ENCODE measurements at places on chromosomes 4 and X.

- no peak for DNase-seq
These were observed 225.9 kb upstream of the CASK start for GRCh38 chrX:42149281-42149680.

- DNase-seq: no peak
These were observed 224.4 kb downstream of the CLCN4 start for GRCh38 chrX:10381193-10381592.

DNA sequence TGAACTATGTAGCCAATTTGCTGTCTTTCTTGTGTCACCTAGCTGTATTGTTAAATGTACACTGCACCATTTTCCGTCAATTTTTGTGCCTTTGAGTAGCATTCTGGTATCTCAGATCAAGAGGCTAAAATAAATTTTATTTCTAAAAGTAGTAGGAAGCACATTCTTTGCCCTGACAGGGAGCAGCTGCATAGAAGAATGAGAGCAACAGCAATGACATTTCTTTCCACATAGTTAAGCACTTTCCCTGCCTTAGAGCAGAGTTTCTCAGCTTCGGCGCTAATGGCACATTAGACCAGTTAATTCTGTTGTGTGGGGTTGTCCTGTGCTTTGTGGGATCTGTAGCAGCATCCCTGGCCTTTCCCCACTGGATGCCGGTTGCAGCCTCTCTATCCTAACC, 173.9 kb downstream of the CHIC2 start:
- DNase-seq: no peak

GRCh38 chr4:107252571-107252970, 216.5 kb upstream of the DKK2 start:
- DNase-seq: no peak

GRCh38 chrX:129957241-129958082, 25.0 kb upstream of the BCORL1 start:
- no peak for DNase-seq

DNA sequence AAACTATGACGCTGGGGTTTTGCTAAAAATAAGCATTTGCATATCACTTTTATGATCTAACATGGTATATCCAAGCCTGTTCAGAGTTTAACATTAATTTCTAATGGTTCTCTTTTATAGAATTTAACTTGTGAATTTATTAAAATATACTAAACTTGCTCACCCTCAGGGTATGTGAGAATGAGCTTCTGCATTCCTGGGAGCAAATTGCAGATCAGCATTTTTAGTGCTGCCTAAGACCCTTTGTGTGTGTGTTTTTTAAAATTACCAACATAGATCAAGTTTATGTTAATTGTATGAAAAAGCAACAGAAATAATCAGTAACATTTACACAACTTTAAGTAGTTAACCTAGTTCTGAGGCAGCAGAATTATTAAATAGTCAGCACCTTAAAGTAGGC, 218.0 kb upstream of the AGA start:
- DNase-seq: no peak

- no peak for DNase-seq
These were observed 56.6 kb downstream of the LNX1 start for GRCh38 chr4:53534684-53535083.

GRCh38 chrX:45324941-45325340, 124.3 kb upstream of the DIPK2B start:
- no peak for DNase-seq

DNA sequence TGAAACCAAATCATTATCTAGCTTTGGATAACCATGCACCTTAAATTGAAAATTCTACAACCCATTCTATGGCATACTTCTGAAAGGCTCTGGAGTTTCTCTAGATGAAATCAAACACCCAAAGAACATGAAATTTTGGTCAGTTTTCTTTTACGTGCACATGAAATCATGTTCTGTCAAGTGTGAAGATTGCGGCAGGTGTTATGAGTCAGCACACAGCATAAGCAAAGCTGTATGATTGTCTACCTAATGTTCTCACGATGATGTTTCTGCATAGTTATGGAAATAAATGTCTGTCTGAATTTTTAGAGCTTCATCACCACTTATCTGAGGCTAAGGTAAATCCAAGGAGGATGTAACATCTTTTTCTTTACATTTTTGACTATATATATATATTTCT, 495.3 kb downstream of the IL1RAPL1 start:
- no peak for DNase-seq

GRCh38 chr4:77375866-77376607, 219.0 kb downstream of the CCNG2 start:
- DNase-seq: no peak

- no peak for DNase-seq
These were observed 43.5 kb downstream of the MAMLD1 start for GRCh38 chrX:150406596-150406995.

DNA sequence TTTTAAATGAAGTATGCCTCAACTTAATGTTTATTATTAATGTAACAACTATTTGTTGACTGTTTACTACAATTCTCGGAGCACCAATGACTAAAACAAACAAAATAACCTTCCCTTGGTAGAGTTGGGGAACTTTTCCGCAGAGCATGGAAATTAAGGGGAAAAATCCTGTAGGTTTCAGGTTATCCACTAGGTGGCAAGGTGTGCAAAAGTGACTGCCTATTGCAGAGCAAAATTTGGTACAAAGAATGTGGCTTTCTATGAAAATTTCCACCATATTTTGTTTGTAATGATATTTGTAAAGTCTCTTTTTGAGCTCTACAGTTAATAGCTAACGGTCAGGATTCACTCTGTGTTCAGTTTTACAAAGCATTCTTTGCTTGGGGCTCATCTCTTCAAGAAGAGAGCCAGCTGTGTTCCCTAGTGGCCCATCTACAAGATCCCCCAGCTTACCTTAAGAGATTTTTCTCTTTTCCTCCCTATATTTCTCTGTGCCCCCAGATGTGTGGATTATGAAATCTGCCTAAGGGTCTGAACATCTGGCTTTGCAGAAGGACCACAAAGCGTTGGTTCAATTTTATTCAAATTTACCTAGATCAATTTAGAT, 61.1 kb downstream of the FBXO8 start:
- no peak for DNase-seq

- no peak for DNase-seq
These were observed 505.0 kb downstream of the TECRL start for GRCh38 chr4:63904201-63904600.

Measured in stimulated activated CD8-positive, alpha-beta memory T cell treated with anti-CD3 and anti-CD28 coated beads, Interleukin-2, amount 100 ng/mL, for 1 hour (primary cell).